GM23338 (cell line): ENCODE measurements at places on chromosomes 6 and 20. TPM values are rescaled to one million over a fixed set of nuclear protein-coding genes. Genes with fewer than 3 reads are reported as not detected.

The TINAG gene
- total RNA-seq = not detected in 2 replicates

The SOBP gene
- total RNA-seq = 3.0 and 3.1 TPM in 2 replicates

The CST1 gene
- total RNA-seq = 1.8 and 2.7 TPM in 2 replicates

The C4A gene
- total RNA-seq = 0.97 and 2.4 TPM in 2 replicates

The LAMA2 gene
- 4.4 and 6.4 TPM in 2 replicates for total RNA-seq

The CDC5L gene
- 28.1 and 32.5 TPM in 2 replicates for total RNA-seq

The JPH2 gene
- total RNA-seq = 0.78 and 1.1 TPM in 2 replicates

The GJE1 gene
- total RNA-seq = not detected in 2 replicates

The C6orf141 gene
- 4.0 and 5.2 TPM in 2 replicates for total RNA-seq

The GDAP1L1 gene
- 6.9 and 11.2 TPM in 2 replicates for total RNA-seq

The GABRR1 gene
- 0.14 and 0.16 TPM in 2 replicates for total RNA-seq

The NRSN1 gene
- total RNA-seq = 0.54 and 1.5 TPM in 2 replicates

The MACROD2 gene
- 2.0 and 2.8 TPM in 2 replicates for total RNA-seq

The CALHM6 gene
- total RNA-seq = 0.27 and 1.6 TPM in 2 replicates

The FOXS1 gene
- not detected in 2 replicates for total RNA-seq

The PRR18 gene
- total RNA-seq = 0.08 and 0.24 TPM in 2 replicates

The ULBP1 gene
- 1.0 and 1.7 TPM in 2 replicates for total RNA-seq

The GATA5 gene
- 0.73 and 1.2 TPM in 2 replicates for total RNA-seq

The PCSK2 gene
- 0.54 and 1.1 TPM in 2 replicates for total RNA-seq

The SCUBE3 gene
- 0.70 and 1.1 TPM in 2 replicates for total RNA-seq

The C6orf132 gene
- total RNA-seq = 40.9 and 48.3 TPM in 2 replicates

The FOXQ1 gene
- not detected in 2 replicates for total RNA-seq

The VNN1 gene
- total RNA-seq = not detected in 2 replicates

The SLC18B1 gene
- 37.4 and 38.8 TPM in 2 replicates for total RNA-seq

The BPIFB4 gene
- total RNA-seq = not detected in 2 replicates

The FAM184A gene
- 8.3 and 18.6 TPM in 2 replicates for total RNA-seq

The C6orf120 gene
- total RNA-seq = 49.3 and 57.3 TPM in 2 replicates

The SNAP25 gene
- total RNA-seq = 0.78 and 1.3 TPM in 2 replicates

The CUL7 gene
- 9.7 and 13.2 TPM in 2 replicates for total RNA-seq

The ANKRD66 gene
- total RNA-seq = not detected in 2 replicates

The SLC17A1 gene
- total RNA-seq = not detected in 2 replicates

The MAS1L gene
- total RNA-seq = not detected in 2 replicates

The OR2H2 gene
- total RNA-seq = not detected in 2 replicates

The REM1 gene
- 0.28 TPM in 1 of 2 replicates, not detected in the other for total RNA-seq

The OPRM1 gene
- total RNA-seq = 0.52 TPM in 1 of 2 replicates, not detected in the other

The MYH7B gene
- total RNA-seq = 0.10 and 0.78 TPM in 2 replicates

The MCHR2 gene
- not detected in 2 replicates for total RNA-seq
